Fibroblast of the aortic adventitia (primary cell): ENCODE measurements at places on chromosomes 6 and 20. TPM values are rescaled to one million over a fixed set of nuclear protein-coding genes. Genes with fewer than 3 reads are reported as not detected.

GRCh38 chr6:114195027-114195365 is 147.8 kb downstream of the HS3ST5 start:
- no peak for DNase-seq

DNA sequence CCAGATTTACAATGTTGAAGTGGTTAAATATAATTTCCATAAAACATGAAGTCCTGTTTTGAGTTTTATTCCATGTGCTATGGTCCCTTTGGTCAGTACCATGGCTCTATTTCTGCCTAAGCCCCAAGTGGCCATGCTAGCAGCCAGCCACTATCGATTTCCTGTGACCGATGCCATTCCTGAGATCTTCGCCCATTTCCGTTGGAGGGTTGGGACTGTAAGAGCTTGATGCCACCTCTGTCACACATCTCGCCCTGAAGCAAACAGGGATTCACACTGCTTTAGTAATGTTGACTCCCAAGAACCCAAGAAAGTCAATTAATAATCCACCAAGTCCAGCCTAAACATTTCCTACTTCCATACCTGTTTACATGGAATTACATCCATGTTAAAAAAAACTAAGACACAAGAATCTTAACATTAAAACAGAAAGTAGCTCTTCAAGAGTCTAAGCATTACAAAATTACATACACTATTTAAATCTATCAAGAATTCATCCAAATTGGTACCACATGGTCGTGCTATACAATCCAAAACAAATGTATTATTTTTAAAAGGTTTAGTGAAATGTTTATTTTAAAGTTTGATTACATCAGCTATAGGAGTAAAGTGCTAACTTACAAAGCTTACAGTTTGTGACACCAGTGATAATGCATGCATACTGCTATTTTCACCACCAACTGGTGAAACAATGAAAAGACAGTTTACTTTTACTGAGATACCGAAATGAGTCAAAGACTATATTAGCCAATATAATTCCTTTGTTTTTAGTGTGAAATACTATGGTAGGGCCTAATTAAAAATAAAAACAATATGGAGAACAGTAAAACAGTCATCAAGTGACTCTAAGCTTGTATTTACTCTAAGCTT is 2.5 kb downstream of the RBM39 start:
- peak; percentile 56 for DNase-seq

DNA sequence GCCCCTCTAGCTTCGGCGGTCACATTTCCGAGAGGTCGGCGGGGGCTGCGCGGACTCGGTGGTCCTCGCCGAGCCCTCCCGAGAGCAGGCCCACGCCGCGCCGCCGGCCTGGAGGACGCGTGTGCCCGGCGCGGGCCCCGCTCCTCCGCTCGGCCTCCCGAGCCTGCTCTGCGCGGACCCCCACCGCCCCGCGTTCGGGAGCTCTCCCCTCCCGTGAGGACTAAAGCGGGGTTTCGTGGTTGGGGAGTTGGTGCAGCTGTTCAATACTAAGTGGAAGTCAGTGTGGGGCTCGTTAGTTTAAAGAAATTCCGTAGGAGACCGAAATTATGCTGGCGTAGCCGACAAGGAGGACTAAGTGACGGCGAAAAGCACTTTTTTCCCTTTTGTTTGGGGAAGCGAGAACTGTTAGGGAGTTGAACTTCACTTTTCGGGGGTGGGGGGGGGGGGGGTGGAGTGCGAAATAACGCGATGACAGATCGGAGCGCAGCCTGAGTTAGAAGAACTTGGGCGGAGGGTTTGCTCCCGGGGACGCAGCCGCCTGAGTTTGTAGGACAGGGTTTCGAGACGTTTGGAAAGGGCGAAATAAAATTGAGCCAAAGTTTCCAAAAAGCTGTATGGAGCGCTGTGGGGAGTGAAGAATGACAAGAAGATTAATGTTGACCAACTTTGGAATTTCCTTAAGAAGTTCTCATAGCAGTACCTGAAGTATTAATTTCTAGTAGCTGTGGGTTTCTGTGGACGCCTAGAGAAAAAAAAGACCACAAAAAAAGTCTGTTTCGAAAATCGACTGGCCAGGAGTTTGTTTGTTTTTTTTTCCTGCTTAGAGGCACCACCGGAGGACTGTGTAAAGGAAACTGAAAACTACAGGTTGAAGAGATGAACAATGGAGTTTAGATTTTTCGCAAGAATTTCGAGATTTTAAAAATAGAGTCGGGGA is 1.4 kb downstream of the QKI start:
- DNase-seq, result peak; percentile 61

DNA sequence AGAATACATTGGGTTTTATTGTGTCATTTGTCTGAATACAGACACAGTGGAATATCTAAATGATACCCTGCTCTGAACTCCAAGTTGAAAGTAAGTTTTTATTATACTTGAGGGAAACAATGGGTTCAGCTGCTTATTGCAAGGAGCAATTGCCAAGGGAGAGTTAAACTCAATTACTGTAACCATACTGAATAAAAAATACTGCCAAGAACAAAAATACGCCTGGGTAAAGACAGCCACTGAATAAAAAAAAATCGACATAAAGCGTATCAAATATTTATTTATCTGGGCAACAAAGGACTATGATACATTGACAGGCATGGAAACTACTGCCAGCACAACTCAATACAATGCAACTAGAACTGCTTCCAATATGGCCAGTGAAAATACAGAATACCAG is 18.1 kb downstream of the TFAP2A start:
- DNase-seq, result no peak

GRCh38 chr6:11248974-11249761 is 16.7 kb upstream of the NEDD9 start:
- no peak for DNase-seq

GRCh38 chr6:85674604-85675003 is 31.9 kb upstream of the SYNCRIP start:
- DNase-seq, result no peak

The VTA1 gene
- total RNA-seq, result 24.1 and 95.2 TPM in 2 replicates

The PKIB gene
- total RNA-seq, result 0.57 and 3.1 TPM in 2 replicates

The CLDN20 gene
- total RNA-seq, result not detected in 2 replicates

The TULP4 gene
- total RNA-seq, result 131 and 354 TPM in 2 replicates

The NRSN1 gene
- not detected in 2 replicates for total RNA-seq
